ENCODE measurements at places on chromosomes 11 and 22.

DNA sequence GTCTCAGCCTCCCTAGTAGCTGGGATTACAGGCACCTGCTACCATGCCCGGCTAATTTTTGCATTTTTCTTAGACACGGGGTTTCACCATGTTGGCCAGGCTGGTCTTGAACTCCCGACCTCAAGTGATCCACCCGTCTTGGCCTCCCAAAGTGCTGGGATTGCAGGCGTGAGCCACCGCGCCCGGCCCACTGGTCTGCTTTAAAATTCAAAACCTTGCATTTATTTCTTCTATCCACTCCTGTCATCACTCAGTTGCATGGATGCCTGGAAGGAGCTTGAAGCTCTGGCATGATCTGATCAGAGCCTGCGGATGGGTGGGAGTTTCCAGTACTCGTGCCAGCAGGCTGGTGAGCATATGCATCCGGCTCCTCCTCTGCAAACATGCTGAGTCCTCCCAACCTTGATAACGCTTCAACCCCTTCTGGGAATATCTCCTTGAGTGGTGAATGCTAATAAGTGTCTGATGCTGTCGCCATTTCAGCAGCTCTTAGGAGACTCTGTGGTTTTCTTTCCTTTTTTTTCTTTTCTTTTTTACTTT, 39.6 kb downstream of the UBASH3B start:
- no peak for DNase-seq

DNA sequence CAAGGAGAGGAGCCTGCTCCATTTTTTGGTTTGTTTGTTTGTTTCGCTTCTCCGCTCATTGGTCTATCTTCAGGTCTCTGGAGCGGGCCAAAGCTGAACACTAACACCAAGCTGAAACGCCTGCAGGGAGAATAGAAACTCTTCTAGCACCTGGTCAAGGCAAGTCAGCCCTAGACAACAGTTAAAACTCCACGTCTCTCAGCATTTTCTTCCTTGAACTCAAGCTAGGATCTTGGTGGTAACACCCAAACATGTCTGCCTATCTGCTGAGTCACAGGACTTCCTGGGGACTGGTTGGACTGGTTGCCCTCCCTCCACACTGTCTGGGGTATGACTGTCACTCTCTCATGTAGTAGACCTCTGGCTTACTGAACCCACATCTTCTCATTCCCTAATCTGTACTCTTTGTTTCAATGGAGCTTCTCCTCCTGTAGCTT, 23.9 kb upstream of the RBFOX2 start:
- DNase-seq: no peak

DNA sequence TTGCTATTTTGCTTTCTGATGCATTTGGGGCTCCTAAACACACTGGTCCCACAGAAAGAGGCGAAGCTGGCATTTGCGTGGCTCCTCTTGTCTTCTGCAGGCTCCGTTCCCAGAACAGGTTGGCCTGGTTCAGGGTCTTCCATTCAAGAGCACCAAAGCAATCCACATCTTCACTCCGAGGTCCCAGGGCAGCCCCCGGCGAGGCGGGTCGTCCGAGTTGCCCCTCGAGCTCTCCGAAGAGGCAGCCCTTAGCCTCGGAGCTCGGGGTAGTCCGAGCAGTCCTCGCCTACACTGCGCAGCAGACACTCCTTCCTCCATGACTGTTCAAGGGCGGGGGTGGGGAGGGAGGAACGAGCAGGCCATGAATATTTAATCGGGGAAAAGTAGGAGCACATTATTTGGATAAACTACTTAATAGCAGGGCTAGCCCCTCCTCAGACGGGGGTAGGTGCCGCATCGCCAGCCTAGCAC, 321.3 kb downstream of the BLID start:
- DNase-seq: no peak

GRCh38 chr11:107928767-107929507, 689 bp downstream of the RAB39A start:
- no peak for DNase-seq

- DNase-seq: no peak
Observed at GRCh38 chr11:108536783-108537182, 38.6 kb upstream of the POGLUT3 start.

DNA sequence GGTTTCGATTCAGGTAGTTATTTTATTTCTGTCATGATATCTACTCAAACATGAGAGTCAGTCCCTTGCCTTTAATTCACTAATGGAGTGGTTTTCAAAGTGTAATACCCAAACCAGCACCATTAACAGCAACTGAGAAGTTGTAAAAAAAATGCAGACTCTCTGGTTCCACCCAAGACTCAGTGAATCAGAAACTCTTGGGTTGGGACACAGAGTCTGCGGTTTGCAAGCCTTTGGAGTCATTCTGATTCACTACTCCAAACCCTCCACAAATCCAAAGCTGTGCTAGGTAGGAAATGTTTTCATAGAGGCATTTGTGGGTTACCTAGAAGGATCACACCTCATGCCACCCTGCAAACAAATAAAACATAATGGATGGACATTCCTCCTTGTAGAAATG, 340.1 kb downstream of the NTM start:
- DNase-seq: no peak

GRCh38 chr11:115377882-115378296, 126.3 kb downstream of the CADM1 start:
- no peak for DNase-seq

- no peak for DNase-seq
Observed at GRCh38 chr11:122159173-122159721, 43.2 kb upstream of the BLID start.

- DNase-seq: no peak
Observed at GRCh38 chr11:14300661-14301304, 58.2 kb downstream of the RRAS2 start.

DNA sequence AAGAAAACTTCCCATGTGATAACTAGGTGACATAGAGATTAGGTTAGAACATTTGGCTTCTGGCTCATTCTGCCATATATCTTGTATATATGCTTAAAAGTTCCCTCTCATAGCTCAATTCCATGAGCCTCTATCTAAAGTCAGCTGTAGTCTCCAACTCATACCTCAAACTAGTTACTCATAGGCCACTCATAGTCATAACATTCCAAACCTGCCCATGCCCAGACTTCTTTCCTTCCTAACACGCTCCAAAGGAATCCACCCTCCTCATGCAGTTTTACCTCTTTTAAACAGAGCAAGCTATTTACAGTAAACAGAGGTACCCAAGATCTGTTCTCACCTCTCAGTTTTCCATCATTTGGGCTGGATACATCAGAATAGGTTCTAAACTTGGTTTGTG, 39.4 kb downstream of the GLYATL2 start:
- no peak for DNase-seq

DNA sequence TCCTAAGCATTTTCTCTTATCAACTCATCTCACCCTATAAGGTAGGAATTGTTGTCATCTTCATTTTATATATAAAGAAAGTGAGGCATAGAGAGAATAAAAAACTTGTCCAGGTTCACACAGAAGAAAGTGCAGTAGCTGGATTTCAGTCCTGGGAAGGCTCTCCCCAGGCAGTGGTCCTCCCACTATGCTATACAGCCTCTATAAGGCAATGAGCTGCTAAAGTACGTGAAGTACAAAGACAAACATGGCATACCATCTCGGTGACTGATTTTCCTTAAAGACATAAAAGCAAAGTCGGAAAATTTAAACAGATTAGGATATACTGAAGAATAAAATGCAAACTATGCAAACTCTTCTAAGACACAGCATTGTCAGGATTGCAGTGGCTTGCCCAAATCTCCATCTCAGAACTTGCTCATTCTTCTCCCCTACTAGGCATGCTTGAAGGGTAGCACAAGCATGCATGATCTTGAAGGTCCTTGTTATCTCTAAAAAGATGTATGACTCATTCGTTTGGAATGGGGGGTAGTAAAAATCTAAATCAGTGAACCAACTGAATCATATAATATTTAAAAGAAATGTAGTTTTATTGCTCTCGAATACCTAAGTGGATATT, 97.8 kb upstream of the CSNK2A3 start:
- DNase-seq: no peak

DNA sequence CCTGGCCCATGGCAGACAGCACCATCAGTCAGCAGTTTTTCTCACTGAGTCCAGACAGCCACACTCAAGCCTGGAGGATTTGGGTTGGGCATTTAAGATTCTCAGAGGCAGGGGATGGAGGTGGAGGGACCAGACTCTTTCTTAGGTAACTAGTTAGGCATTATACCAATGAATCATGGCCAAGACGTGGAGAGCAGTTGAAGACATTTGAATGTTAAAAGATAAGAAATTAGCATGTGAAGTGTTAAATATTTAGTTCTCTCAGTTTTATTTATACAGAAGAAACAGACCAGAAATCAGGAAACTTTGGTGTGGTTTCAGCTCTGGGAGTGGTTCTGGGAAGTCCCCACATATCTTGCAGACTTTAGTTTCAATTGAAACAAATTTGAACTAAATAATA, 9.9 kb downstream of the GTF2H1 start:
- DNase-seq: no peak

GRCh38 chr22:27699383-27700019, 102.1 kb downstream of the MN1 start:
- DNase-seq: no peak

Data from activated CD4-positive, CD25-positive, alpha-beta regulatory T cell treated with anti-CD3 and anti-CD28 coated beads, Interleukin-2, amount 50 U/mL, for 72 hours (primary cell).